ENCODE measurements at places on chromosomes 12 and 14.

DNA sequence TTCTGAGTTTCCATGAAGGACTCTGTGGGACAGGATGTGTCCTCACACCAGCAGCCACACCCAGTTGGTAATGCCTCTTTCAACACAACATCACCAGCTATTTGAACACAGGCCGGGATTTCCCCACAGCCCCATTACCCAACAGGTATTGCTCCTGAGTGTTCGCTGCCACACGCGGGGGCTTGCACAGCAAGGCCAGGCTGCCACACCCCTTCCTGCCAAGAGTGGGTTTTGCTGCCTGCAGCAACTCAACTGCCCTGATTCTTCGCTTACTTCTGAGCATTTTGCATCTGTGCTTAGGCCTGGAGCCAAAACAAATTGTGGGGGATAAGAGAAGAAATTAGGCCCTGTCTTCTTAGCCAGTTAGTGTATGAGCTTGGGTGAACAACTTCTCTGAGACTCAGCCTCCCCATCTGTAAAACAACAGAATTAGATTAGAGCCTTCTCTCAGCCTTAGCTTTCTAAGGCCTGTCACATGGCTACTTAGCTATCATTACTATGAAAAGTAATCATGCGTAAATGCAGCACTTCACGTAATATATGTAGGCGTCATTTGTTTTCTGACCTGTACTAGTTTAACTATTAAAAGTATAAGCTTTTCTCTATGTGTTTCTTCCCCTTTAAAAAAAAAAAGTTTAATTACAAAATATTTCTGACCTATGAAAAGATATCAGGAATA lies 20.0 kb downstream of the CKAP4 start:
- DNase-seq = peak; percentile 51

DNA sequence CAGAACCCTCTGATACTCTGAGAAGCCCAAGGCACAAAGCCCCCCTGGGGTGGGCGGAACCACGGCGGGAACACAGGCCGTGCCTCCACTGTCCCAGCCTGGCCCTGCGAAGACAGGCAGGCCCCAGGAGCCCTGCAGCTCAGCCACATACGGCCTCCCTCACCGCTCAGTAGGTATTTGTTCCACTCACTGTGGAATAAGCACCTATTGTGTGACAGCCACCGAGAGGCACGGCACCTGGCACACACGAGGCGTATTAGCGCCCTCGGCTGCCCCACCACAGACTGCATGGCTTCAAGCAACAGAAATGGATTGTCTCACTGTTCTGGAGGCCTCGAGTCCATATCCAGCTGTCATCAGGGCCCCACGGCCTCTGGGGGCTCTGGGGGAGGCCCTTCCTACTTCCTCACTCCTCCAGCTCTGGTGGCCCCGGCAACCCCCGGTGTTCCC lies 66.3 kb downstream of the NCOR2 start:
- no peak for DNase-seq

- no peak for DNase-seq
These were observed 668 bp downstream of the TRIP11 start for GRCh38 chr14:92039063-92039718.

GRCh38 chr12:15411842-15412241 lies 89.5 kb downstream of the PTPRO start:
- no peak for DNase-seq

- no peak for DNase-seq
These were observed 4.3 kb upstream of the GPHB5 start for GRCh38 chr14:63322897-63323573.

GRCh38 chr14:86865934-86866333 lies 1127.0 kb downstream of the GALC start:
- no peak for DNase-seq

DNA sequence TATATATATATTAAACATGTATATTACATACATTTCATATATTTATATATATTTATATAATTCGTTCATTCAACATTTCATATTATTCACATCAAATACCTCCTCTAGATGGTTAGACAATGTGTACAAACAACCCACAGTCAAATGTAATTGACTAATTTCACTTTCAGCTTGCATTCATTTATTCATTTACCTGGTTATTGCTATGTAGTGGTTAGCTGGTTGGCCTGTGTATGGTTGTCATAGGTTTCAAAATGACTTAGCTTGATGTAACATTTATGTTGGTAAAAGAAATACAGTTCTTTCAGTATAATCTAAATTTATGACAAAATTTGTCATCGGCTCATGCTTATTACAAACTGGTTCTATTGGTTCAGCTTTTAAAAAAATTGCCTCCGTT lies 389 bp downstream of the OR4K13 start:
- DNase-seq = no peak

DNA sequence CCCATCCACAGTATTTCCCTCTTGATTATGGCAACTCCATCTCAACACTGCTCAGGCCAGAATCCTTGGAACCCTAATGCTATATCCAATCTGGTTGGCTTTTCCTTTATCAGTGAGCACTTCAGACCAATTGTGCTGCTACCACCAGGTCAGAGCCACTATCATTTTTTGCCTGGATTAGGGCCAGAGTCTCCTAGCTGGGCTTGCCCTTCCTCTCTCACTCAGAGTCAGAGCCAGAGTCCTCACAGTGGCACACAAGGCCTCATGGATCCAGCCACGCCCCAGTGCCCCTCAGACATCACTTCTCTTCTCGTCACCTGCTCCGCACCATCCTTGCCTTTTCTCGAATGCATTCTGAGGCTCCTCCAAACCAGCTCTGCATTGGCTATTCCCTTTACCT lies 211.1 kb downstream of the ANO6 start:
- DNase-seq = no peak

All from activated CD8-positive, alpha-beta memory T cell treated with anti-CD3 and anti-CD28 coated beads for 1 hour (primary cell).